ENCODE measurements at places on chromosomes 12 and 14. TPM values are rescaled to one million over a fixed set of nuclear protein-coding genes. Genes with fewer than 3 reads are reported as not detected.

DNA sequence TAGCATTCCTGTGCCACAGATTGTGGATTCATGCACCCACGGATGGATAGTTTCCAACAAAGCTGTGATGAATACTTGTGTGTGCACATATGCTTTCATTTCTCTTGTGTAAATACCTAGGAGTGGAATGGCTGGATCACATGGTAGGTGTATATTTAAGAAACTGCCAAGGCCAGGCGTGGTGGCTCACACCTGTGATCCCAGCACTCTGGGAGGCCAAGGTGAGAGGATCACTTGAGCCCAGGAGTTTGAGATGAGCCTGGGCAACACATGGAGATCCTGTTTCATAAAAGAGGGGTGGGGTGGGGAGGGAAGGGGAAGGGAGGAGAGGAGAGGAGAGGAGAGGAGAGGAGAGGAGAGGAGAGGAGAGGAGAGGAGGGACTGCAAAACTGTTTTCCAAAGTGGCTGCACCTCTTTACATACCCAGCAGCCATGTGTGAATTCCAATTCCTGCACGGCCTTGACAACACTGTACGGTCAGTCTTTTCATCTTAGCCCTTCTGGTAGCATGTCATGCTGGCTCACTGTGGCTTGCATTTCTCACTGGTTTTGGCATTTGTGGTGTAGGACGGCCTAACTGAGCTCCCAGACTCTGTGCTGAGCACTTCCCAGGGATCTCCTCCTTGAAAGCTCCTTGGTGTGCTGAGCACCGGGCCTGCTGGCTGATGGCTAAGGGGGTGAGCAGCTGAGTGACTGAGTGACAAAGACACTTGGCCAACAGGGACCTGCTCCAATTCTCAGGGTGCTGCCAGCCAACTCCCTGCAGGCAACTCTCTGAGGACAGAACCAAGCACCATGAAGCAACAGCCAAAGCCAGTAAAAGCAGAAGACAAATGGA is 27.9 kb downstream of the SYNE3 start:
- no peaks in the 10 kb centered on the region for H3K36me3 ChIP-seq
- peak; percentile 82 for DNase-seq
- H3K27me3 ChIP-seq = no peaks in the 10 kb centered on the region
- peaks cover 33% of the 10 kb centered on the region for H3K4me1 ChIP-seq

DNA sequence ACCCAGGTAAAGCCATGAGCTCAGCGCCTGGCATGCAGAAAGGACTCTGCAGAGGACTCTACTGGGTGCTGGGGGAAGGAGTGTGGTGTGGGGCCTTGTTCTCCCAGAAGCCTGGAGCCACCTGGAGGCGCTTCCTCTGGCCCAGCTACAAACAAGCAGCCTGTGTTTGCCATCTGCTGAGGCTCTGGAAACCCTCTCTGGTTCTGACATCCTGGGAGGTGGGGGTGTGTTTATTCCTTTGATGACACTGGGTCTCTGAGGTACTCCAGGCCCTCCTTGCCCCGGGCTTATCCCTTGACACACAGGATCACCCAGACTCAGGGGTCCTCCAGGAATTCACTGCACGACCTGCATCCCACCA is 44.9 kb downstream of the RNF34 start:
- peaks cover 9% of the 10 kb centered on the region for H3K4me1 ChIP-seq
- no peak for DNase-seq
- H3K27me3 ChIP-seq = no peaks in the 10 kb centered on the region
- no peaks in the 10 kb centered on the region for H3K36me3 ChIP-seq
- H3K4me3 ChIP-seq = no peak overlapping the region

- no peaks in the 10 kb centered on the region for H3K36me3 ChIP-seq
- no peak overlapping the region for H3K4me3 ChIP-seq
- H3K4me1 ChIP-seq = peaks cover 77% of the 10 kb centered on the region
- H3K27me3 ChIP-seq = no peaks in the 10 kb centered on the region
- DNase-seq = no peak
These were observed 14.9 kb upstream of the IRF2BPL start for GRCh38 chr14:77043177-77043983.

- H3K4me3 ChIP-seq = no peak overlapping the region
- H3K27ac ChIP-seq = no peak overlapping the region
- DNase-seq = no peak
- H3K36me3 ChIP-seq = no peaks in the 10 kb centered on the region
These were observed 15.6 kb downstream of the APOBEC1 start for GRCh38 chr12:7650091-7650490.

DNA sequence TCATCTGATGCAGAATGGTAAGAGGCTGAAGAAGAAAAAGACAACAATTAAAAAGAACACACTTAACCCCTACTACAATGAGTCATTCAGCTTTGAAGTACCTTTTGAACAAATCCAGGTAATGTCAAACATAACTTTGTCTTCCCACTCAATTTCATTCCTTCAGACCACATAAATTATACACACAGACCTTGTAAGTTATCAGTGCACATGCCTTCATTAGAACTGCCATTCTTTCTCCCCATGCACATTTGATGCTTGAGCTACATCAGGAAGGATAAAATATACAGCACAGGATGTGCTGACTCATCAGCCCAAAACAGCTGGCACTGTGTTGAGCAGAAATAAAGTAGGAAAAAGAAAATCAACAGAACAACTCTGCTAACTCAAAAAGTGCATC is 246.7 kb downstream of the PAWR start:
- H3K36me3 ChIP-seq = no peaks in the 10 kb centered on the region
- H3K27me3 ChIP-seq = no peaks in the 10 kb centered on the region
- no peak overlapping the region for H3K27ac ChIP-seq
- H3K4me1 ChIP-seq = no peaks in the 10 kb centered on the region

GRCh38 chr14:61574514-61574807 is 120.9 kb upstream of the HIF1A start:
- no peaks in the 10 kb centered on the region for H3K4me1 ChIP-seq
- no peaks in the 10 kb centered on the region for H3K36me3 ChIP-seq
- H3K4me3 ChIP-seq = no peak overlapping the region
- H3K27me3 ChIP-seq = no peaks in the 10 kb centered on the region
- DNase-seq = no peak

DNA sequence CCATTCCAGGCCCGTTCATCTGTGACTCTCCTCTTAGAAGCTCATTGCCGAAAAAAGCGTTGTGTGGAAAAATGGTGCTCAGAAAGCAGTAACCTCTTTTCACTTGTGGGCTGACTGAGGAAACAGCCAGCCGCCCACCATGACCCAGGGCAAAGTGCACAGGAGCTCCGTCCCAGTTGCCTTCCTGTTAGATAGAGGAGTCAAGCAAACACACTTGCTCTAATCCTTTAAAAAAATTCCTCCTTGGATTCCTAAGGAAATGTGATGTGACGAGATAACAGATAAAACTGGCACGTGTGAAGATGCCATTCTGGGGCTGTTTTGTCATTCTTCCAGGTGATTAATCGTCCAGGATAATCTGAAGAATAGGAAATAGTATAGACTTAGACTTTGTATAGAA is 396.8 kb upstream of the DDHD1 start:
- H3K4me1 ChIP-seq = no peaks in the 10 kb centered on the region
- no peaks in the 10 kb centered on the region for H3K36me3 ChIP-seq
- no peak overlapping the region for H3K27ac ChIP-seq
- H3K4me3 ChIP-seq = no peak overlapping the region
- DNase-seq = no peak
- no peaks in the 10 kb centered on the region for H3K27me3 ChIP-seq

DNA sequence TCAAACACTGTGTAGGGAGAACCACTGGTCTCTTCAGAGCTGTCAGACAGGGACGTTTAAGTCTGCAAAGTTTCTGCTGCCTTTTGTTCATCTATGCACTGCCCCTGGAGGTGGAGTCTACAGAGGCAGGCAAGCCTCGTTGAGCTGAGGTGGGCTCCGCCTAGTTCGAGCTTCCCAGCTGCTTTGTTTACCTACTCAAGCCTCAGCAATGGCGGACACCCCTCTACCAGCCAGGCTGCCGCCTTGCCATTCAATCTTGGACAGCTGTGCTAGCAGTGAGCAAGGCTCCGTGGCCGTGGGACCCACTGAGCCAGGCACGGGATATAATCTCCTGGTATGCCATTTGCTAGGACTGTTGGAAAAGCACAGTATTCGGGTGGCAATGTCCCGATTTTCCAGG is 24.6 kb upstream of the YBX3 start:
- H3K27me3 ChIP-seq = no peaks in the 10 kb centered on the region
- no peak overlapping the region for H3K27ac ChIP-seq
- no peak for DNase-seq
- no peaks in the 10 kb centered on the region for H3K4me1 ChIP-seq

- H3K36me3 ChIP-seq = no peaks in the 10 kb centered on the region
- H3K4me3 ChIP-seq = no peak overlapping the region
- peaks cover 42% of the 10 kb centered on the region for H3K4me1 ChIP-seq
- no peaks in the 10 kb centered on the region for H3K27me3 ChIP-seq
- peak overlapping the region; percentile 77 for H3K27ac ChIP-seq
- peak; percentile 82 for DNase-seq
These were observed 30.7 kb downstream of the TMEM229B start for GRCh38 chr14:67457782-67458181.

DNA sequence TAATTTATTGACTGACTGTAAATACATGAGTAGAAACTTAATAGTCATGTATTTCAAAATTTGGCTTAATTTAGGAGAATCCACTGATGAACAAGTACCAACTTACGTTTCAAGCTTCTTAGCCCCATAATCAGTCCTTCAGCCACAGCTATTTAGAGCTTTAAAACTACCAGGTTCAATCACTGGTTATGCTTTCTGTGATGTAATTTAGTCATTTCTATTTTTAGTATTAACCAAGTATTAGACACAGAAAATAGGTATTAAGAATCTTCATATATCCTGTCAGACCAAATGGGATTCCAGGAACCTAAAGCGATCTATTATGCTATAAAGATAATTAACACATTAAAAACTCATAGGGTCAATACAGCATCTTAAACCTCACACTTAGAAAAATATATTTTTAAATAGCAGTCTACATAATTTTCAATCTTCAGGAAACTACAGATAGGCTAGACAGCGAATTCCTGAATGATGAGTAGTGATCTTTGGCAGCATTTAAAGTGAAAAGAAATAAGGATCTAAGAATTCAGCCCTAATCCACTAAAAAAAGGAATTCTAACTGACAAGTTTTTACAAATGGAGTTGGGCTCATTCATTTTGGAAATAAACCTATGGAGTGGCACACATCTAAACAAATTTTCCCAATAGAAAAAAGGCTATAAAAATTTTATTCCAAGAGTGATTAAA is 51.5 kb downstream of the ZC3H14 start:
- H3K27ac ChIP-seq = no peak overlapping the region
- peaks cover 4% of the 10 kb centered on the region for H3K4me1 ChIP-seq
- H3K36me3 ChIP-seq = peaks cover 9% of the 10 kb centered on the region
- no peaks in the 10 kb centered on the region for H3K27me3 ChIP-seq

The TTC9 gene
- total RNA-seq = 4.4 TPM

The NFE2 gene
- 0.64 TPM for total RNA-seq

The HOXC11 gene
- total RNA-seq = 1.1 TPM

The GLT1D1 gene
- 3.2 TPM for total RNA-seq

The HOXC10 gene
- 47.3 TPM for total RNA-seq
